ENCODE measurements at places on chromosomes 2 and 18.

DNA sequence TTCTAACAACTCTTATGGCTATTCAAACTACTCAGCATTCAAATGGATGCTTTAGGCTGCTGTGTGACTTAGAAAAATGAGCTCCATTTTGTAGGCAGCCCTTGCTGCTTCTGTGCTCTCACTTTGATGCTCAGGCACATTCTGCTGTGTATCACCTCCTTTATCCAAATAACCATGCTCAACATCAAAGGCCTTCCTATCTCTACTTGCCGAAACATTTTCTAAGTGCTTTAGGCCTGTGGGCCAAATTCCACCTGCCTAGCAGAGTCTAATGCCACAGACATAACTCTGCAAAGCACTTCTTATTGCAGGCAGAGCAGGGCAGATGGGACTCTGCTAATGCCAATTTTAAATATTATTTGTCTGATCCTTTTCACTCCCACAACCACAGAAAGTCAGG is 397.4 kb downstream of the RND3 start:
- no peak for DNase-seq

- DNase-seq = peak; percentile 34
Observed at GRCh38 chr2:88627856-88628570, 749 bp upstream of the EIF2AK3 start.

- no peak for DNase-seq
Observed at GRCh38 chr2:9333591-9334171, 89.6 kb downstream of the ITGB1BP1 start.

- no peak for DNase-seq
Observed at GRCh38 chr2:238128061-238128440, 10.4 kb upstream of the KLHL30 start.

GRCh38 chr18:63356272-63356896 is 10.6 kb downstream of the KDSR start:
- no peak for DNase-seq

DNA sequence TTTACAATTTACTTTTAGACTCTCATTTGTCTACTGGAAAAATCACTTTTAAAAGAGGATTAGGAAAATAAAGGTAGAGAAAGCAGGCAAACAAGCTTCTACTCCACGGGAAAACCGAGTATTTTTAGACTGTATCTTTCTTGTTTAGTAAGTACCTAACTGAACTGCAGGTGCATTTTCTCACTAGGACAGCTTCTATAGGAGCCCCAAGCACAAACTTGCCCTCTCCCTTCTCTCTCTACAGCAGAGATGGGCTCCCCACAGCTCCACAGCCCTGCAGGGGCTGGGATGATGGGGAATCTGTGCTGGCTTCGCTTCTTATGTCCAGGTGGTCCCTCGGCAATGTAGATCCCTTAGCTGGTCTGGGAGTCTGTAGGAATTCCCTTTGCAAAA is 16.2 kb downstream of the PSTPIP2 start:
- no peak for DNase-seq

- DNase-seq = no peak
Observed at GRCh38 chr18:67243799-67244587, 272.5 kb downstream of the DSEL start.

DNA sequence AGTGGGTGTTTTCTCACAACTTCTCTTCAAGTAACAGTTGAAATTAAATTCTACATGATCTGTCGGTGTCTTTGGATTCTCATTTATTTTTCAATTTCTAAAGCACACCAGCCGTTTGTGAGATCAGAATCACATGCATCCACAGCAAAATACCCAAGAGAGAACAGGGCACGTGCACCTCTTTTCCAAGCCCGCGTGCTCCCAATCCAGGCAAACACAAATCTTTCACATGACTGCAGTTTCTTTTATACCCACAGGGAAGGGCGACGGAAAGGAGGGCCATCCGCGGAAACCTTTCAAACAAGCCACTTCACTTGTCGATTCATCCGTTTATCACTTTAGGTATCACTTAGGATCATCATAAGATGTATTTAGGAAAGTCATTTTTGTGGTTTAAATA is 13.0 kb upstream of the DAPL1 start:
- no peak for DNase-seq

GRCh38 chr18:3283908-3284307 is 22.0 kb downstream of the MYL12B start:
- no peak for DNase-seq

Measured in NCI-H2171 (cell line).